ENCODE measurements at places on chromosomes 11 and 22.

DNA sequence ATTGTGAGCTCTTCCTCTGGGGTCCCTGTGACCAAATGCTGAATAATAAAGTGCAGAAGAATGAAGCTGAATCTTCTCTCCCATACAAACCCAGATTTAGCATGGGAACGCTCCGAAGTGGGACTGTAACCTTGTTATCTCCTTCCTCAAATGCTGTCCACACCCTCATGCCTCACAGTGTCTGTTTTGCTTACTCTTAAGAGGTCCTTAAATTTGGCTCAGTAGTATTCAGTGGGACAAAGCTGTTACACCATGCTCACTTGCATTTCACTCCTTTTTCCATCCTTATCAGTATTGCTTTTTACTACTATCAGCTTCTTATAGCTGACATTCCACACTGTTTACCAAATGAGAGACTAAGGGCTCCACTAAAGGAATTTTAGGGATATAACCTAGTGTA lies 13.8 kb upstream of the AMOTL1 start:
- no peak for DNase-seq

GRCh38 chr22:39645532-39645931 lies 75.0 kb downstream of the CACNA1I start:
- no peak for DNase-seq

GRCh38 chr11:62694455-62695167 lies 5.3 kb upstream of the LRRN4CL start:
- DNase-seq: peak; percentile 71

GRCh38 chr22:30390974-30391691 lies 3.9 kb upstream of the RNF215 start:
- DNase-seq: peak; percentile 40

- no peak for DNase-seq
These were observed 387.7 kb downstream of the TMEM135 start for GRCh38 chr11:87425391-87425790.

- DNase-seq: no peak
These were observed 94.4 kb upstream of the OR4B1 start for GRCh38 chr11:48122246-48122645.

- no peak for DNase-seq
These were observed 183.8 kb upstream of the NTM start for GRCh38 chr11:131186629-131187101.

GRCh38 chr11:94769880-94770279 lies 1.7 kb downstream of the AMOTL1 start:
- no peak for DNase-seq

DNA sequence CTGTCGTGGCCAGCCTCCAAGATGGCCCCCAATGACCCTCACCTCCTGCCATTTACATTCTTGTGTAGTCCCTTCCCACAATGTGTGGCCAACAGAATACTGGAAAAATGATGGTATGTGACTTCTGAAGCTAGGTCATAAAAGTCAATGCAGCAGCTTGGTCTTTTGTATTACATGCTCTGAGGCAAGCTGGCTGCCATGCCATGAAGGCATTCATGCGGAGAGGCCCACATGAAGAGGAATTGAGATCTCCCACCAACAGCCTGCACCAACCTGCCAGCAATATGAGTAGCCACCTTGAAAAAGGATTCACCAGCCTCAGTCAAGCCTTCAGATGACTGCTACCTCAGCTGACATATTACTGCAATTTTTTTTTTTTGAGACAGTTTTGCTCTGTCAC lies 4.6 kb downstream of the MRTFA start:
- DNase-seq: no peak

GRCh38 chr11:72807021-72807693 lies 7.1 kb upstream of the ATG16L2 start:
- no peak for DNase-seq

DNA sequence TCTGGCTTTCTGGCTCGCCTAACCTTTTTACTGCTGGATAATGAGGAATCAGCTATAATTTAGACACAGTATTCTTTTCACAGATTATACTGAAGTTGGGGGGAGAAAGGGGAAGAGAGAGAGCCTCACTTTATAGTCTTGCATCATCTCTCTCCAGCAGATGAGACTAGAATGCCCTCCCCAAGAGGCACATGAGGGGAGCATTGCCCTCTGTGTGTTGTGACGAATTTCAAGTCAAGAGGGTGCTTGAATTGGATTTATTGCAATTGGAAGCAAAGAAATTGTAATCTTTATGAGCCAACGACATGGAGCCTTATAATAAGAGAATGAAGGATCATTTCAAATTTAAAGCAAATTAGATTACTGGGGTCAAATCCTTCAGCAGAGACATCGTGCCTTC lies 17.6 kb upstream of the CADM1 start:
- no peak for DNase-seq

- DNase-seq: no peak
These were observed 21.1 kb upstream of the RDX start for GRCh38 chr11:110317516-110317932.

DNA sequence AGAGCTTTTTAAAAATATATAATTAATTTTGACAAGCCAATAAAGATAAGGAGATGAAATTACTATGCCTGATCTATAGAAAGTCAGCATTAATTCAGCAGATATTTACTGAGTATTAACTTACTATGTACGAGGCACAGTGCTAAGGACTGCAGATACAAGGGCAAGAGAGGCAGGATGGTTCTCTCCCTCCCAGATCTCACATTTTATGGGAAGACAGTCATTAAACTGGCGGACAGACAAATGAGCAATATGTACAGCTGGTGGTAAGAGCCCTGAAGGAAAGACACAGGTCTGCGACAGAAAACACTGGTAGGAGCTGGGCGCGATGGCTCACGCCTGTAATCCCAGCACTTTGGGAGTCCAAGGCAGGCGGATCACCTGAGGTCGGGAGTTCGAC lies 36.8 kb downstream of the MCHR1 start:
- no peak for DNase-seq

DNA sequence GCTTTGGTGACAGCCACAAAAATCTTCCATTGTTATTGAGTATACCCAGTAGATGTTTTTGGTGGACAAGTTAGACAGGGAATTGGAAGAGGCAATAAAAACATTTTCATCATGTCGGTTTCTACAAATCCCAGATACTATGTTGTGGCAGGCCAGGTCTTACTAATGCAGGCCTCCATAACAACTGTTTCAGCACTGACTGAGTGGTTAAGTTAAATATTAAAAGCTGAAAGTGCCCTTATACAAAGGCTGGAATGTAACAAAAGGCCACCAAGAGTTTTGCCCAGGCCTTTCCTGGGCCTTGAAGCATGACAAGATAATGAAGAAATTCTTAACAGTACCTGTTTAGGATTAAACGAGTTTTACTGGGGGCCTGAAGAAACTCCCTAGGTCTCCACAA lies 29.3 kb downstream of the DMC1 start:
- no peak for DNase-seq

DNA sequence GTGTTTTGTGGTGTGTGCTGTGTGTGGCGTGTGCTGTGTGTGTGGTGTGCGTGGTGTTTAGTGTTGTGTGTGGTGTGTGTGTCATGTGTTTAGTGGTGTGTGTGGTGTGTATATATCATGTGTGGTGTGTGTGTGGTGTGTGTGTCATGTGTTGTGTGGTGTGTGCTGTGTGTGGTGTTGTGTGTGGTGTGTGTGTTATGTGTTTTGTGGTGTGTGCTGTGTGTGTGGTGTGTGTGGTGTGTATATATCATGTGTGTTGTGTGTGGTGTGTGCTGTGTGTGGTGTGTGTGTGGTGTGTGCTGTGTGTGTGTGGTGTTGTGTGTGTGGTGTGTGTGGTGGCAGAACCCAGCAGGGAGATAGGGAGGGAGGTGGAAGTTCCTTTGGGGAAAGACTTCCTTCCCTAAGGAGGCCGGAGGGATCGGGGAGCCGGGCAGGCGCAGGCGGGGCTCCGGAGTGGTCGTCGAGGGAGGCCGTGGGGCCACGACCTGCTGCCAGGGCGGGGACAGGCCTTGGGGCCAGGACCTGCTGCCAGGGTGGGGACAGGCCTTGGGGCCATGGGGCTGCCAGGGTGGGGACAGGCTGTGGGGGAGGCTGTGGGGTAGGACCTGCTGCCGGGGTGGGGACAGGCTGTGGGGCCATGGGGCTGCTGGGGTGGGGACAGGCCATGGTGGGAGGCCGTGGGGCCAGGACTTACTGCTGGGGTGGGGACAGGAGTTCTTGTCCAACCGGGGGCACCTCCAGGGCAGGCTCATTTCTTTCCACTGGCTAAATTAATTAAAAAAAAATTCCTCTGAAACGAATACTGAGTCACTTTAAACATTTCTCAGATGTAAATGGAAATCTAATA lies 15.2 kb downstream of the PIM3 start:
- DNase-seq: no peak

GRCh38 chr11:64409278-64409677 lies 50.3 kb downstream of the RPS6KA4 start:
- no peak for DNase-seq

GRCh38 chr11:2883979-2884815 lies 1.4 kb downstream of the CDKN1C start:
- peak; percentile 83 for DNase-seq

- no peak for DNase-seq
These were observed 5.8 kb downstream of the TRIM29 start for GRCh38 chr11:120131941-120132644.

GRCh38 chr11:86695373-86695772 lies 23.0 kb upstream of the ME3 start:
- DNase-seq: no peak

DNA sequence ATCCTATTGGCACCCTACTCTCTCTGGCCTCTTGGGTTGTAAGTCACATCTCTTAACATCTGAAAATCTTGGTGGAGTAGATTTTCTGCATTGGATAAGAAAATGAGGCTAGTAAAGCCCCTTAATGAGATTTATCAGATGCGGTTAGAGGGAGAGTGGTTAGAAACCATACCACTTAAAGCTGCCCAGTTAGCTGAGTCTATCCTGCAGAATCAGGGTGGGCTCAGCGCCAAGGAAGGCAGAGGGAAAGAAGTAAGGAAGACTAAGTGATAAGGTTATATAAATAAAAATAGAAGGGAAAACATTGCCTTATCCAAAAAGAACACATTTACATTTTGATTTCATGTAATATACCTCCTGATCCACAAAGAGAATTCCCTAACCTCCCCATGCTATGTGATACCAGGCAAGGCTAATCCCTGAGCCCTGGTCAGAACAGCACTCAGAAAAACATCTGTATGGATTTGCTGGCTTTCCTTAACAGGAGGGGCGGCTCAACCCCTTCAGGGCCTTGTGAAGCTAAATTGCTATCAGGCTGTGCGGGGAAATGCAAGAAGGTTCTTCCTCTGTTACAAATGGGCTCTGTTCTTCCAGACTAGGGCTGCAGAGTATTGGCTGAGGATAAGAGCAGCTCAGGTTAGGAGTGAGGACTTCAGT lies 101.7 kb downstream of the SNX19 start:
- DNase-seq: no peak

DNA sequence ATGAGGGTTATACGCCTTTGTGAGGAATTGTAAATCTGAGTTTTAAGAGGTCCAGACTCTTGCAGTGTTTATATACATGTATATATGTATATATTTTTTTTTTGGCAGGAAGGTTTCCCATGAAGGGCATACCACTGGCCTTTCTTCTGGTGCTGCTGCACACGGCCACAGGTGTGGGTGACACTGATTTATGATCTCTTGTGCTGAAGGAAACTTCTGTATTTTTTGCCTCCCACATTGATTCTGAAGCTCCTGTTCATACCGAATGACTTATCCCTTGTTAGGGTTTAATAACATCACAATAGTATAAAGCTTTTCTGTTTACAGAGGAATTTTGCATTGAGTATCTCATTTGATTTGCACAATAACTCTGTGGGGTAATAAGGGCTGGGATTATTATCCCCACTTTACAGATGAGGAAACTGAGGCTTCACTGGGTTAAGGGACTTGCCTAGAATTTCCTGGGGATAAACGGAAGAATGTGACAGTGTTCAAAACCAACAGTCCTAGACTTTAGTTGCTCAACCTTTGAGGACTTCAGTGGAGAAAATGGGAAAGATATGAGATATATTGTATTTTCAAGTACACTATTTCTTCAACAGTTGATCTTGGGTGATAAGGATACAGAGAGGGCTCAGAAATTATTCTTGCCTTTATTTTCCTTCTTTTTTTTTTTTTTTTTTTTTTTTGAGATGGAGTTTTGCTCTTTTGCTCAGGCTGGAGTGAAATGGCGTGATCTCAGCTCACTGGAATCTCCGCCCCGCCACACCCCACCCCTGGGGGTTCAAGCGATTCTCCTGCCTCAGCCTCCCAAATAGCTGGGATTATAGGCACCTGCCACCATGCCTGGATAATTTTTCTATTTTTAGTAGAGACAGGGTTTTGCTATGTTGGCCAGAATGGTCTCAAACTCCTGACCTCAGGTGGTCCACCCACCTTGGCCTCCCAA lies 70.1 kb downstream of the MICAL2 start:
- DNase-seq: no peak

GRCh38 chr11:827897-828192 lies at the start of gene CRACR2B:
Gene CRACR2B, plus strand, starts transcription at chr11:827919. Its CDS starts 689 bp downstream, at chr11:828608.
- DNase-seq: no peak

DNA sequence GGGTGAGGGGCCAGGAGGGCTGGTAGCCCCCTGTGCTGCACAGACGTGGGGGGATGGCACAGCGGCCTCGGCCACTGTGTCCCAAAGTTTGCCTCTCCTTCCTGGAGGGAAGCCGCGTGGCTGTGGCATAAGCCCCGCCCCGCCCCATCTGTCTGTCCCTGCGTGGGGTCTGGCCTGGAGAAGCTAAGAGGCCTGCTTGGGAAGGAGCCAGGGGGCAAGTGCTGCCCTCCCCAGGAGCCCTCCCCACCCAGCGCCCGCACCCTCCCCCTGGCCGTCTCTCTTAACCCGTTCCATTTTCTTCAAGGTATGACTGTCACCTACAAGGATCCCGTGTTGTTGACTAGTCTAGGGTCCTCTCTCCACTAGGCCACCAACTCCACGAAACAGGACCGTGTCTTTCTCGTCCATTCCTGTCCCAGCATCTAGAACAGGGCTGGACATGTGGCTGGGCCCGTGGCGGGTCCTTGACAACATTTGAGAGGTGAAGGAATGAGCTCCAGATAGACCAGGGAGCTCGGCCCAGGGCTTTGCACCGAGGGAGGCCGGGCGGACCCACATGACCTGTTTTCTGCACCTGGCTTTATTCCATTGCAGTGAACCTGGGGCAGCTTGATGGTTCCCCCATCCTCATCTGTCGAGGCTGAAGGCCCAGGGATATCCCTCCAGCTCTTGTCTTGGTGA lies 428.0 kb downstream of the TBC1D22A start:
- DNase-seq: no peak

- DNase-seq: no peak
These were observed 133.0 kb downstream of the OPCML start for GRCh38 chr11:133399294-133399693.

GRCh38 chr22:30196880-30197336 lies 49.7 kb downstream of the LIF start:
- DNase-seq: no peak

- no peak for DNase-seq
These were observed 3.9 kb downstream of the AGBL2 start for GRCh38 chr11:47711225-47711624.

GRCh38 chr11:121503051-121503450 lies 50.3 kb upstream of the SORL1-AS1 start:
- DNase-seq: no peak

- no peak for DNase-seq
These were observed 21.0 kb downstream of the PPIL2 start for GRCh38 chr22:21686634-21687393.

DNA sequence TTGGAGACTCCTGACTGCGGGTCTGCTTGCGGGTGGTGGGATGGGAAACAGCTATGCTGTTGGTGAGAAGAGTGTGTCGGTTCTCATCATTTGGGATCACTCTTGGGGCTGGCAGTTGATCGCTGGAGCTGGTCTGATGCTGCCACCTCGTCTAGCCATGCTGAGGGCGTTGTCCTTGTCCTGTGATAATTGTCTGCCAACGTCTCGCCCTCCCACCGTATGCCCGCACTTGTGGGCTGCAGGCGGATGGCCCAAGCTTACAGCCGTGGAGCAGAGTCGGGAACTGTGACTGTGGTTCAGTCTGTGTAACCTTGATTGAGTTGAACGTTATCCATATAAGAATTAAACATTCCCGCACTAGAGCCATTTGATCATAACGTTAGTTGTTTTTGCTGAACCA lies 204.4 kb downstream of the TBC1D22A start:
- no peak for DNase-seq
